ENCODE measurements at places on chromosomes 3 and 15.

- DNase-seq, result no peak
Observed at GRCh38 chr3:186322761-186323160, 39.3 kb downstream of the DGKG start.

DNA sequence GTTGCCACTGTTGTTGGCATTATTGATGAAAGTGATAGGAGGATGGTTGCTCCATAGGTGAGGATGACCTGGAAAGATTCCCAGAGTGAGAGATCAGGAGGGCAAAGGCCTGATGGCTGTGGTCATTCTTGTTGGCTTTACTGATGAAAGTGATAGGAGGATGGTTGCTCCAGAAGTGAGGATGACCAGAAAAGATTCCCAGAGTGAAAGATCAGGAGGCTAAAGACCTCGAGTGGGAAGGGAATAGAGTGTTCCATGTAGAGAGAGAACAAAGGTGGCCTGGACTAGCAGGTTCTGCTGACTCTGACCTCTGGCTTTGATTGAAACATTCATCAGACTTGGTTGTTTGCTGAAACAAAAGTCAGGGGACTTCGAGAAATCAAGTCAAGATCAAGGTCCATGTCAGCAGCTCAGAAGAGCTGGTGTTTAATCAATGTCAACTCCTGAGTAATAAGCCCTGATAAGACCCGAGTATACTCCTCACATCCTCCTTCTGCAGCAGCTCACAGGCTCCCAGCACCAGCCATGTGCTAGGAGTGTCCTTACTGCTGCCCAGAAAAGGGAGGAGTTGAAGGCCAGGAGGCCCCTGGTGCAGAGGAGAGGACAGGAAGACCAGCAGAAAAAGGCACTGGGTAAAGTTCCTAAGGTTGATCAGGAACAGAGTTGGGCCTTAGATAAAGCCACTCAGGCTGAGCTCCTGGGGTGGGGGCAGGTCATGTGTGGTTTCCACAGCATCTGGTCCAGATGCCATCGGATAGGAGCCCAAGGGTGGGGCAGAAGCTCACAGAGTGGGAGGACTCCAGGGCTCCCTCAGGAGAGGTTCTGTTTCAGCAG is 19.9 kb downstream of the CYP8B1 start:
- peak; percentile 6 for DNase-seq

DNA sequence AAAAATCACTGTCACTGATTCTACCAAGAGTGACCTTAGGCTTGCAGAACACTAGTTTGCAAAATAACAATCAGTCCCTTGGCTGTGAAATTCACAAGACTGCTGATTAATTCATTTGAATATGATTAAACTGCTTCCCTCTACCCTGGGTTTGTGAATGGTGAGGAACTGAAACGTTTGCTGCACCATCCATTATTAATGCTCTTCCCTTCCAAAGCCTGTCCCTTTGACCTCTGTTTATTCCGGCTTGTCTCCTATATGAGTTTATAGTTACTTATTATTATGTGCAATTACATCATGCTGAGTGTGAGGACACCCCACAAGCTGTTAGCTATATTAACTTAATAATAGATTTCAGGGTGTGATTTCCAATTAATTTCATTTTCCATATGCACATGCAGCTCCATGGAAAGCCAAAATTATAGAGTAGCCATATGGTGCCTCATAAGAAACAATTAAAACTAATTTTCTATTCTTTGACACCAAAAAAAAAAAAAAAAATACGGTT is 96.5 kb downstream of the SUCLG2 start:
- DNase-seq, result no peak

DNA sequence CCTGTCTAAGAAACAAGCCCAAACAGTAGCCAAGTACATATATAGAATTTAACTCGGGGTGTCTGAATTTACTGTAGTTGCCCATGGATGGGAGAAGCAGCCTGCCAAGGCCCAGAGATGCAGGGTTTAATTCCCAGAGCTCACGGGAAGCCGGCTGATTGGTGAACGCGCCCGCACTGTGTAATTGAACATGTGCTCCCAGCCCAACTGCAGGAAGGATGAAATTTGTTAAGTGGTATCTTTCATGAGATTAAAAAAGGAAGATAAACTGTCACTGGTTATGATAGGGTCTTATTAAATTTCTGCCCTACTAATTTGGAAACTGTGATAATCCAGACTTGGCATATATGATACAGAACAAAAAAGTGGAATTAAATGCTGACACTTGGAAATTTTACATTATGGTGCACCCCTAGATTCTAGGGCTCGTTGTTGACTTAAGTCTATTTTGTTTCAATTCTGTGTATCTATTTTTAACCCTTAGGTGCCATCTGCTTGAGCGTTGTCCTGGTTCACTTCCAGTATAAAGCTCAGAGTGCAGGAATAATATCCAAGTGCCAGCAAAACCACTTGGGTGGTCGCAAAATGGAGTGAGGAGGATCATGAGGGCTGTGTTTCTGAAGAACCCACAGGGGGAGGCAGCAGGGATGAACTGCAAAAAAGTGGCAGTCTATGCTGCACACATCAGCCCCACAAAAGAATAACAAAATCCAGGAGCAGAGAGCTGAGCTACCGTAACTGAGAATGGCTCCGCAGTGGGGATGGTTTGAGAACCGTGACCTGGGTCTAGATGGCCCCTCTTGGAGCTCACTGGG is 13.8 kb upstream of the TMC3 start:
- DNase-seq, result no peak

DNA sequence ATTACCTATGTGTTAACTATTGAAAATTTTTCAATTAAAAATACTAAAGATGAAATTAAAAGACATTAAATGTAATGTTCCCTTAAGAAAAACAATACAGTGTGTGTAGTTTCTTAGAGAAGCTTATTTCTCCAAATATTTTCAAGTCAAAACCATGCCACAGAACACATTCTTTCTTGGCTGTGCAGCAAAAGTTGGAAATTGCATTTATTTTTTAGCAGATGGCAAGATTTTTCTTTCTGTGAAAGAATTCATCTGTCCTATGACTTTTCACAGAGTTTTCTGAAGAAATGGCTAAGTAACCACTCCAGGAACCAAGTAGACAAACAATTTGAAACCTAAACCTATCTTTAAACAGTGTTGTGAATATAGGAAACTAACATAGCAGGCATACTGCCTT is 47.2 kb downstream of the IMPG2 start:
- no peak for DNase-seq

DNA sequence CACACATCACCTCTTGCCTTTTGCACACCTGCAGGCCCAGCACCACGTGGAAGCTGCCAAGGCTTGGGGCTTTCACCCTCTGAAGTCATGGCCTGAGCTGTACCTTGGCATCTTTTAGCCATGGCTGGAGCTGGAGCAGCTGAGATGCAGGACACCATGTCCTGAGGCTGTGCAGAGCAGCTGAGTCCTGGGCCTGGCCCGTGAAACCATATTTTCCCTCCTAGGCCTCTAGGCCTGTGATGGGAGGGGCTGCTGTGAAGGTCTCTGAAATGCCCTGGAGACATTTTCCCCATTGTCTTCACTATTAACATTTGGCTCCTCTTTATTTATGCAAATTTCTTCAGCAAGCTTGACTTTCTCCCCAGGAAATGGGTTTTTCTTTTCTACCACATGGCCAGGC is 41.9 kb upstream of the PEX5L start:
- DNase-seq, result no peak

DNA sequence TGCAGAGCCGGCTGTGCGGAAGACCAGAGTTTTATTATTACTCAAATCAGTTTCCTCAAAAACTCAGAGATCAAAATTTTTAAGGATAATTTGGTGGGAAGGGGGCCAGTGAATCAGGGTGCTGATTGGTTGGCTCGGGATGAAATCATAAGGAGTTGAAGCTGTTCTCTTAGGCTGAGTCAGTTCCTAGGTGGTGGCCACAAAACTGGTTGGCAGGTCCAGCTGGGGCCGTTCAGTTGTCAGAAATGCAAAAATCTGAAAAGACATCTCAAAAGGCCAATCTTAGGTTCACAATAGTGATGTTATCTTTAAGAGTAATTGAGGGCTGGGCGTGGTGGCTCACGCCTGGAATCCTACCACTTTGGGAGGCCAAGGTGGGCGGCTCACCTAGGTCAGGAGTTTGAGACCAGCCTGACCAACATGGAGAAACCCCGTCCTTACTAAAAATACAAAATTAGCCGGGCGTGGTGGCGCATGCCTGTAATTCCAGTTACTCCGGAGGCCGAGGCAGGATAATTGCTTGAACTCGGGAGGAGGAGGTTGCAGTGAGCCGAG is 2.3 kb upstream of the ZNF589 start:
- no peak for DNase-seq

DNA sequence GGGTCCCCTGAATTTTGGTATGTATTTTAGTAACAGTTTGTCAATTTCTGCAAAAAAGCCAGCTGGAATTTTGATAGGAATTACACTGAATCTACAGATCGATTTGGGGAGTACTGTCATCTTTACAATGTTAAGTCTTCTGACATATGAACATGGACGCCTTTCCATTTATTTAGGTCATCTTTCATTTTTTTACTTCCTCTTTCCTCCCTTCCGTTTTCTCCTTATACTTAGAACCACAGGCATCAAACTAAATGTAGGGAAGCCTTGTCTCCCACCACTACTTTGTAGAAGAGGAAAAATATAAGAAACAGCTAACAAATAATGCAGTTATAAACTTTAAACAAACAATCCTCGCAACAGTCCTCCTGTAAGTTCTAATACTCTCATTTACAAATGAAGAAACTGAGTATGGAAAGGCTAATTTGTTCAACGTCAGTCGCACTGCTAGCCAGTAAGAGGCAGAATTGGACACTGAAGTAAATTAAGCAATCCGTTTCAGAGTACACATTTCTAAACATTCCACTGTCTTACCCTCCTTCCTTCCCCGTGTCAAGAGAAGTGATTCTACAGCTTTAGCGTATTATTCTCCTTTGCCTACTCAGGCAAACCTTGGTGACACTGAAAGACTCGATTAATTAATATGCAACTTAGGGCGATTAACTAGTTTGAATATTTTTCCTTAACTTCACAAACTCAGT is 25.6 kb downstream of the RHOA start:
- DNase-seq, result no peak
